ENCODE measurements at places on chromosomes 3 and 15.

DNA sequence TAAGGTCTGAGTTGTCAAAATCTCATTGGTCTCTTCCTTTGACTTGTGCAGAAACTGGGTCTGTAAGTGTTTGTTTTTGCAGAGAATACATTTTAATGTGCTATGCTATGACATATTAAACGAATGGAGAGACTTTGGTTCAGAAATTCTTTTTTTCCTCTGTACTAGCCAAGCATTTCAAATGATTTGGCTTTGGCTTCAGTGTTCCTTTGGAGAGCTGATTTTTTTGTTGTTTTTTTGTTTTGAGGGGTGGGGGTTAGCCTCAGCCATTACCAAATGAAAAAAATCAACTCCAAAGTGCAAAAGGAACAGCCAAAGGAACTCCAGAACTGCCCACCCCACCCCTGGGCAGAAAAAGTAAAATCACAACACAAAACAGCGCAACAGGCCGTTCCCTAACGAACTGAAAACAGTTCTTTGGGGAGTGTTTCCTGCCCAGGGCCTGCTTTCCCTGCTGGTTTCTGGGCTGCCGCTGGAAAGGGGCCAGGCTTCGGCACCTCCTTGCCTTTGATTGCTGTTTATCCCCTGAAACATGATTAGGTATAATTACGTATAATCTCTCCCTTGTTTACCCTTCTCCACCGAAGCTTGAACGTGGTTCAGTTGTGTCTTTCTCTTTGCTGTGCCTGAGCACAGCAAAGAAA, 57.6 kb upstream of the NEO1 start:
- no peak for DNase-seq

DNA sequence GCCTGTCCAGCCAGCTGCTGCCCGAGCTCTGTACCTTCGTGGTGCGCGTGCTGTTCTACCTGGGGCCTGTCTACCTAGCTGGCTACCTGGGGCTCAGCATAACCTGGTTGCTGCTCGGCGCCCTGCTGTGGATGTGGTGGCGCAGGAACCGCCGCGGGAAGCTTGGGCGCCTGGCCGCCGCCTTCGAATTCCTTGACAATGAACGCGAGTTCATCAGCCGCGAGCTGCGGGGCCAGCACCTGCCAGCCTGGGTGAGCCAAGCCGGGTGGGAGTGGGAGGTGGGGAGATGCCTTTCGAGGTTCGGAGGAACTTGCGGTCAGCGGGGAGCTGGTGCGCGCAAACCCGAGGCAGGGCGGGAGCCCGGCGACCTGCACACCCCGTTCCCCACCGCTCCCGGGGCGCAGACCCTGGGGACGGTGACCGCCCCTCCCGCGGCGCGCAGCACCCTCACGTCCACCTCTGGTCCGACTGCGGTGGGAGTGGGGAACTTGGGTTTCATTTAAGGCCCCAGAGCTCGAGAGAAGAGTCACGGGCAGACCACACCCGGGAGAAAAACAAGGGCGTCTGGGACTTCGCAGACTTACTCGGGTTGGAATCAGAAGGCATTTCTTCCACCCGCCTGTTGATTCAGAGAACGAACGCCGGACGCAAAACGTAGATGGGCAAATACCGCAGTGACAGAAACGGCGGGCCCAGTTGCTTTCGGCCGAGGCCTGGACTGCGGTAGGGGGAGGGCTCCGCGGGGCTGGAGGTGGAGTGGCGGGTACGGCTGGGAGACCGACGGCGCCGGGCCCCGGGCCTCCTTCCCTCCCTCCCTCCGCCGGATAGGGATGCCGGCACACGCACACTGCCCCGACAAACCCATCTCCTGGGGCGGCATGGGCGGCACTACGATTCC, 708 bp downstream of the ESYT3 start:
- no peak for DNase-seq

DNA sequence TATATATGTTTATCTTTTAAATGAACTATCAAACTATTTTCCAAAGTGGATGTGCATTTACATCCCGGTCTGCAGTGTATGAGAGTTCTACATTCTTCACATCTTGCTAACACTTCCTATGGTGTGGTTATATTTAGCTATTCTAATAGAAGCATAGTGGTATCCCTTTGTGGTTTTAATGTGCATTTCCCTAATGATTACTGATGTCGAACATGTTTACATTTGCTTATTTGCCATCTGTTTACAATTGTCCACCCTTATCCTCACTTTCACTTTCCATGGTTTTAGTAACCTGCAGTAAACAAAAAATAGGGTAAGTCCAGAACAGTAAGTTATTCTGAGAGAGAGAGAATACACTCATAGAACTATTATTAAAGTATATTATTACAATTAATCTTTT, 360.5 kb upstream of the NAALADL2 start:
- DNase-seq: no peak

DNA sequence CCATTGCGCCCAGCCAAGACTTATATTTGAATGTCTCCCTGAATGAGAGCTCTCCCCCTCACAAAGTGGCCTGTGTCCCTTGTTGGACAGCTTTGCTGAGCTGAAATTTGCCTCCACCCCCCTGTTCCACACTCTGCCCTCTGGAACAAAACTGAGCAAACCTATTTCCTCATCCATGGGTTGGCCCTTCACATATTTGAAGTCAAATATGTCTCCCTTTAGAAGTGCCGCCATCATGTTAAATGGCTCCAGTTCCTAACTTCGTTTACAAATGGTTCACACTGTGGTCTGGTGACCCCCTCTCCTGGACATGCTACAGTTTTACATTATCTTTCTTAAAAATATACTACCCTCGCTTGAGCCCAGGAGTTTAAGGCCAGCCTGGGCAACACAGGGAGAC, 4.6 kb downstream of the PLIN1 start:
- DNase-seq: no peak

GRCh38 chr15:68302729-68303128, 25.2 kb downstream of the FEM1B start:
- DNase-seq: no peak

GRCh38 chr15:40565333-40566238, 744 bp upstream of the CCDC32 start:
- DNase-seq: no peak

DNA sequence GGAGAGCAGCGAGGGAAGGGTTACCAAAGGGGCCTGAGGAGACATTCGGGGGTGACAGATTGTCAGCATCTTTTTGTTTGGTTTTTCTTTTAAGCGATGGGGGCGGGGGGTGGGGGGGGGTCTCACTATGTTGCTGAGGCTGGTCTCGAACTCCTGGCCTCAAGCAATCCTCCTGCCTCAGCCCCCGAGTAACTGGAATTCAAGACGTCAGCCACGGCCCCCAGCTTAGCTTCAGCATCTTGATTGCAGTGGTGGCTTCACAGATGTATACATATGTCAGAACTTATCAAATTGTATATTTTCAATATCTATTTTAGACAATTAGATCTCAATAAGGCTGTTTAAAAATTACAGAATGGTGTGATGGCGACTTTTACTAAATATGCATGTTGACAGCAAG, 30.9 kb downstream of the ZDHHC19 start:
- no peak for DNase-seq

DNA sequence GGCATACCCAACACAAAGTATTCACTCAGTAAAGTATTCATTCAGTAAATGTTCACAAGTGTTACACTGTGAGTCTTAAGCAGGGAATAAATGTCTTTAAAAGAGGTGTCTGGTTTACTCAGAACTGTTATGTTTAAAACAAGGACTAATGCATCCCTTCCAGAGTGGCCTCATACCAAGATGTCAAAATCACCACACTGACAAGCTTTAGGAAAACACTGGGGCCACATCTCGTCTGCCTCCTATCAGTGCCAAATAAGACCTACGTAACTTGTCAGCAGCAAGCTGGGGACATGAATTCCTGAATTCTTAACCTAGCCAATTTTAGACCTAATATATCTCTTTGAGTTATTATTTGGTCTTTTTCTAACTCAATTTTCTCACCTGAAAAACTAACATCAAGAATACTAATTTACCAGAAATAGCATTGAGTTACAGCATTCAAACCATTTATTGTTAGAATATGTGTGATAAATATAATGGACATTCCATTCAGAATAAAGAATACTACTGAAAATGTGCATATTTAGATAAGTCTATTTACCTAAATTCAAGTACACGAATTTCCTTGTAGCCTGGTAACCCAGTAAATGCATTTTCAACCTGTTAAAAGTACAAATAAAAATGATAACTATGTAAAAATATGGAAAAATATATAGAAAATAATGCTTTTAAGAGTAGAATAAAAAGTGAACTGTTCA, 51.3 kb downstream of the IMPG2 start:
- no peak for DNase-seq

DNA sequence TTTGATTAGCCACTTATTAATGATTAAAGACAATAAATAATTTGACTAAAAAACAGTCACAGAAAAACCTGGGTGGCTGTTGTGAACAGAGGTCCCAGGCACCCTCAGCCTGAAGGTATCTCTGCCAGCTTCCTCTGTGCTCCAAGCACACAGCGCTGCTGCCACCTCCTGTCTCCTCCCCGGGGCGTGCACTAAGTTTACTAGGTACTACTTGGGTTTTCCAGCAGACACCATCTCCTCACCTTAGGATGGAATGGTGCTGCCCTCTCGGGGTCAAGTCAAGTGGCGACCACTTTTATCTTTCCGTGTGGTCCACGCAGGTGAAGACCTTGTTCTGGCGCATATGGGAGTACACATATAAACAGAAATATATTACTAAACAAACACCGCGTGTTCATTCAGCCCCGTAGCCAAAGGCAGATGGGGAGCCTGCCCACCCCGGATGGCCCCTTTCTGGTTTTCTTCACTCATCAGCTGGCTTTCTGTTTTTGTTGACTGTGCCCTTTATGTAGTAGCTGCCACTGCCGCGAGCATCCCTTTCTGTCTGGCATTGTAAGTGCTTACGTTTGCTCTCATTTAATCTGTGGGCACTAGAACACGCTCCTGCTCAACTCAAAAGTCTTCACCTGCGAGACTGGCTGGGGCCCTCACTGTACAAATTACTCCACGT, 128.0 kb downstream of the LRIG1 start:
- DNase-seq: no peak

- no peak for DNase-seq
These were observed 174.0 kb upstream of the PRICKLE2 start for GRCh38 chr3:64399205-64399800.
